Upper lobe of right lung (tissue), 1 donor: ENCODE measurements at places on chromosomes 5 and 9. TPM values are rescaled to one million over a fixed set of nuclear protein-coding genes. Genes with fewer than 3 reads are reported as not detected.

CAMK2A gene
- 1.5 TPM for total RNA-seq

TSSK1B gene
- total RNA-seq: not detected

GFI1B gene
- total RNA-seq: 0.52 TPM

NEUROG1 gene
- not detected for total RNA-seq

MIGA2 gene
- total RNA-seq: 20.7 TPM

TMEM203 gene
- total RNA-seq: 28.7 TPM

FOXD4 gene
- 0.75 TPM for total RNA-seq

COL15A1 gene
- 8.0 TPM for total RNA-seq

GRCh38 chr5:127867022-127867783, 164.0 kb downstream of the CCDC192 start:
- H3K27ac ChIP-seq: no peak overlapping the region
- no peaks in the 10 kb centered on the region for H3K36me3 ChIP-seq
- no peak for DNase-seq
- H3K4me3 ChIP-seq: no peak overlapping the region
- H3K4me1 ChIP-seq: peaks cover 12% of the 10 kb centered on the region
- no peaks in the 10 kb centered on the region for H3K27me3 ChIP-seq

DNA sequence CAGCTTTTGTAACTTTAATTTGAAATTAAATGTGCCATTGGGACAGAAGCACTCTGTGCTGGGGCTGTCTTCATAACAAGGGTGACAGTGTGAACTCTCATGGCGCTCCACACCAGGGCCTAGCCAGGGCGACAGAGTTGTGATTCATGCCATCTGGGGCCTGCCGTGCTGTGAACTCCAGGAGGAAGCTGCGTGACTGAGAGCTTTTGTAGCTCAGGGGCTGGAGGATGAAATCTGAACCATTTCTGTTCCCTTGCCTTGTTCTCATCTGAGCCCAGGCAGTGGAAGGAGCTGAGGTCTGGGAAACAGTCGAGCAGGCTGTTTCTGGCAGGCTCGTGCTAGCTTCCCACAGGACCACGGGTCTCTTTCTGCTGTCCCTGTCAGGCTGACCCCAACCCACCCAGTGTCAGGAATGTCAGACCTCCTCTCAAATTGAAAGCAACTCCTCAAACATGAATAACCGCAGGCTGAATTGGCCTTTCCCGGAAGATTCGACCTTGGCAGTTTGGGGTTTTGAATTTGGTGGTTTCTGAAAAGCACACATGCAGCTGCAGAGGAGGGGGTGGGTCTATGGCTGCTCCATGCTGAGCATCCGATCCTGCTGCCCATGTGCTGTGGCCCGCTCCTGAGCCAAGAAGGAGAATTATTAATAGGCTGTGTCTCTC, 69.2 kb upstream of the RPS23 start:
- no peak for DNase-seq
- peak overlapping the region; percentile 26 for H3K27ac ChIP-seq
- H3K27me3 ChIP-seq: no peaks in the 10 kb centered on the region
- peaks cover 12% of the 10 kb centered on the region for H3K4me1 ChIP-seq

DNA sequence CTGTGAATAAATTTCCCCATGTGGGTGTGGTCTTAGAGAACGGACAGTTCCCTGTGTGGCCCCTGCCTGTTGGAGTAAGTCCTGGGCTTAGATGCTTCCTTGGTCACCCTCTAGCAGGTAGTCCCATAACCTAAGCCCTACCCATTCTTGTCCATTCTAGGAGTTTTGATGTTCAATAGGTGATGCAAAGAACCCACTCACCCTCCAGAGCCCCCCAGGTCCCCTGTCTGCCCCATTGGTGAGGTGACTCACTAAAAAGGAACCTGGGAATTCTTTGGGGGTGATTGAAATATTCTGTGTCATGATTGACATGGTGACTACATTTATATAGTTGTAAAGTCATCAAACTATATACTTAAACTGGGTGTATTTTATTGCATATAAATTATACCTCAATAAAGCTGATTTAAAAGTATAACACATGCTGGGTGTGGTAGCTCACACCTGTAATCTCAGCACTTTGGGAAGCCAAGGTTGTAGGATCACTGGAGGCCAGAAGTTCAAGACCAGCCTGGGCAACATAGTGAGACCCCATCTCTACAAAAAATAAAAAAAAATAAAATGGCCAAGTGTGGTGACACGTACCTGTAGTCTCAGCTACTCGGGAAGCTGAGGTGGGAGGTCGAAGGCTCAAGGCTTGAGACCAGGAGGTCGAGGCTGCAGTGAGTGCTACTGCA, 20.8 kb upstream of the GTF3C5 start:
- no peak overlapping the region for H3K27ac ChIP-seq
- H3K36me3 ChIP-seq: no peaks in the 10 kb centered on the region
- H3K4me3 ChIP-seq: no peak overlapping the region
- H3K4me1 ChIP-seq: no peaks in the 10 kb centered on the region
- no peak for DNase-seq

GRCh38 chr5:138952962-138953361, 77.8 kb upstream of the LRRTM2 start:
- DNase-seq: peak; percentile 66
- no peak overlapping the region for H3K4me3 ChIP-seq
- peaks cover 47% of the 10 kb centered on the region for H3K4me1 ChIP-seq
- H3K36me3 ChIP-seq: no peaks in the 10 kb centered on the region
- H3K27me3 ChIP-seq: no peaks in the 10 kb centered on the region

- H3K36me3 ChIP-seq: no peaks in the 10 kb centered on the region
- peaks cover 7% of the 10 kb centered on the region for H3K4me1 ChIP-seq
- DNase-seq: no peak
- H3K27ac ChIP-seq: no peak overlapping the region
- H3K27me3 ChIP-seq: no peaks in the 10 kb centered on the region
Measured at GRCh38 chr5:126852841-126853271, 75.9 kb downstream of the LMNB1 start.

DNA sequence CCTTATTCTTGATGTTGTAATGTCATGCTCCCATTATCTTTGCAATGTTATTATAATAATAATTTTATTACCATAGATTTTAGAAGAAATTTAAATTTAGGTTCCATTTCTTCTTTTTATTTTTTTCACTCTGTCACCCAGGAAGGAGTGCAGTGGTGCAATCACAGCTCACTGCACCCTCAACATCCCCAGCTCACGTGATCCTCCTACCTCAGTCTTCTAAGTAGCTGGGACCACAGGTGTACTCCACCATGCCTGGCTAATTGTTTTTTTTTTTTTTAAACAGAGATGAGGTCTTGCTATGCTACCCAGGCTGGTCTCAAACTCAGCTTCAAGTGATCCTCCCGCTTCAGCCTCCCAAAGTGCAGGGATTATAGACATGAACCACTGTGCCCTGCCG, 11.9 kb downstream of the ZFR start:
- no peaks in the 10 kb centered on the region for H3K27me3 ChIP-seq
- H3K27ac ChIP-seq: no peak overlapping the region
- H3K4me1 ChIP-seq: peaks cover 9% of the 10 kb centered on the region
- DNase-seq: no peak
- no peak overlapping the region for H3K4me3 ChIP-seq

DNA sequence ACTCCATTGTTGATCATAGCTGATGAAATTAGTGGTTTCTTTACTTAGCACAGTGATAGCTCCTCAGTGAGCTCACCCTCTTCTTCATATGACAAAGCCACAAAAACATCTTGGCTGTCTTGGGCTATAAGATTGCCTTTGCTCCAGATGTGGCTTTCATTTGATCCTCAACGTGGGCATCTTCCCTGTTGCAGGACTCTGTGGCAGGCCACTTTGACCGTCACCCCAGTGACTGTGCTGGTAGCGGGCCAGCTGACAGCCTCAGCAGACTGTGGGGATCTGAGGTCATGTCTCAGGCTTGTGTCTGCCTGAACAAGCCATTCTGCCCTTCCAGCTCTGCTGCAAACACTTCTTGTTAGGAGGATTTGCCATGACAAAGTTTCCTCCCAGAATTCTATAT, 422.2 kb downstream of the NR2F1-AS1 start:
- peaks cover 22% of the 10 kb centered on the region for H3K4me1 ChIP-seq
- no peaks in the 10 kb centered on the region for H3K27me3 ChIP-seq

DNA sequence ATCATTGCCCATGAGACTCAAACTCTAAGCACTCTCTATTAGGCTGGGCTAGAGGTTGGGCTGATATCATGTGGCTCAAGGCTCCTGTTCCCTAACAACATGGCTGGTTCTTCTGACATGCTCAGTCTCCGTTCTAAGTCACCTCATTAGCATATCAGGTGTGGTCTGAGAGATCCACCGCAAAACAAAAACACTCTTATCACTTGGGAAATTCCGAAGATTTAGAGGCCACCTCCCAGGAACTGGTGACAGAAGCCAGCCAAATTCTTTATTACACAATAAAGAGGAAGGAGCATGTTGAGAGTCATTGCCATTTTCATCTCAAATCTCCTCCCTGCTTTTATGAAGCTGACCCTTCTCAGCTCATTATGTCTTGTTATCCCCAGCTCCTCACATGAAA, 107.6 kb downstream of the MSX2 start:
- no peak for DNase-seq
- H3K4me1 ChIP-seq: no peaks in the 10 kb centered on the region
- H3K27me3 ChIP-seq: no peaks in the 10 kb centered on the region
- no peaks in the 10 kb centered on the region for H3K36me3 ChIP-seq

DNA sequence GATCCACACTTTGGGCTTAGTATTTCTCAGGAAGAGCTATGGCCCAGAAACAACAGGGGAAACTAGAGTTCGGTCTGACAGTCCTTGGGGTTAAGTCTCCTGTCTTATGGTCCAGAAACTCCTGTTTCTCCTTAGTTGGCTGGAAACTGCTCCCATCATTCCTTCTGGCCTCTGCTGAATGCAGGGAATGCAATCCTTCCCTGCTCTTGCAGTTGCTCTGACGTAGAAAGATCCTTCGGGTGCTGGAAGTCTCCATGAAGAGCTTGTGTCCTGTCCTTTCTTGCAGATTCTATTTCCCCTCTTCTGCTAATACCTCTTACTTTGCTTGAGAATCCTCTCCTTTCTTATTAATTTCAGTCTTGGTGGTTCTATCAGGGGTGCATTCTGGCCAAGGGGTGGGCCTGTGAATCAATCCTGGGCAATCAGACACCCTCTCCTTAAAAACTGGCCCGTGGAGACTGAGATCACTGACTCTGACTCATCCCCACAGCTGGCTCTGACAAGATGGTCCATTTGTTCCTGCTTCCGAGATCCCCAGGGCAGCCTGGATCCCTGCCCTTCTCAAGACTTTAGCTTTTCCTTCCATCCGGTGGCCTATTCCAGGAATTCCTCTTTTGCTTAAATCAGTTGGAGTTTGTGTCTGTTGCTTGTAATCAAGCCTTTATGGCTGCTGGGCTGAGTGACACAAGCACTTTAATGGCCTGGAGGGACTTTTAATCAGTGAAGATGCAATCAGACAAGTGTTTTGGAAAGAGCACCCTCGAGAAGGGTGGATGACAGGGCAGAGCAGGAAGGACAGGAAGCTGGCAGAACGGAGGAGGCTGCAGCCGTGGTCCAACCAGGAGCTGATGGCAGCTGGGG, 23.7 kb downstream of the PTGS1 start:
- no peak for DNase-seq
- H3K4me3 ChIP-seq: no peak overlapping the region
- no peak overlapping the region for H3K27ac ChIP-seq
- no peaks in the 10 kb centered on the region for H3K36me3 ChIP-seq

DNA sequence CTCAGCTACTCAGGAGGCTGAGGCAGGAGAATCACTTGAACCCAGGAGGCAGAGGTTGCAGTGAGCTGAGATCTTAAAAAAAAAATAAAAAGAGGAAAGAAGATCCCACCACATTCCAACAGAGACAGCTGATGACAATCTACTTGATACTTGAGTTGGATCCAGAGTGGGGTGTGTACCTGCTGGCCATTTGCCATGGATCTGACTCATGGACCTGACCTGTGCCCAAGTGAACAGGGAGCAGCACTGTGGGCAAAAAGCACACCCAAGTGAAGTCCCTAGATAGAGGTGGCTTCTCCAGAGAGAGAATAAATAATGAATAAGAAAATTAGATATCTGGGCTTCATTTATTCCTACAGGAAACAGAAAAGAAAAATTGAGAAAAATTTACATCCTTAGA, 81.2 kb upstream of the MIER3 start:
- H3K27ac ChIP-seq: no peak overlapping the region
- H3K27me3 ChIP-seq: no peaks in the 10 kb centered on the region
- H3K4me1 ChIP-seq: no peaks in the 10 kb centered on the region
- H3K36me3 ChIP-seq: no peaks in the 10 kb centered on the region
- no peak for DNase-seq

DNA sequence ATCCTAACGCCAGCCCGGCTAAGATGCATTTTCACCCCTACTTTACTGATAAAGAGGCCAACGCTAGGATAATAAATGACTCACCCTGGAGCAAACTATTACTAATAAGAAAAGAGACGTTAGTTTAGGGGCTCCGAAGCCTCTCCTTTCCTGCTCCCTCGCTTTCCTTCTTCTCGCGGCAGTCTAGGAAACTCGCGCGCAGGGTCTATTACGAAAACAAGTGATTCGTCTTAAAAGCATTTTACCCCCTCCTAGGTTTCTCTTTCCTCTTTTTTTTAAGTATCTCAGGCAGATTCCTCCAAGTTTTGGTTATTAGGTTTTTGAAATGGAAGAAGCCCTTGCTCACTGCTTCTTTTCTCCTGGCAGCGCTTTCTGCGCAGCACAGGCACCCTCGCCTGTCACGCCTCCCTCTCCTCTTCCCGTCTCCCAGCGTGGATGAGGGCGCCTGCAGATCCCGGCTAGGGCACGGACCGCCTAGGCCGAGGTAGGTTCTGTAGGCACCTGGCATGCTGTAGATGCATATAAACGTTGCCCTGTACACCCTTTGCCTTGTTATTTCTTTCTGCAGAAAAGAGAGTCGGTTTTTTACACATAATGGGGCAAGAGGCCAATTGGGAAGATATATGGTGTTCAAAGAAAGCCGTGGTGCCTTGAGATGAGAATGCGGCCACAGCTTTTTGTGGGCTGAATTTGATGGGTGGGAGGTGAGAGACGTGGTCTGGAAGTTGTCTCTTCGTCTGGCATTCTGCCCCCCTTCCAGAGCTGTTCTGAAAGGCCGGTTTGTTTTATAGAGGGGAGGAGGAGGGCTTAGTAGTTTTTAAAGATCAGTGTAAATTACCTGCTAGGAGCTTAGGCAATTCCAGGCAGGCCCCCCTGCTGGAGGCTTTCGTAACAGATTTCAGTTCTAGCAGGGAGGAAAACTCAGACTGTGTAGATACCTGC, 983 bp downstream of the GCNT1 start:
- H3K4me3 ChIP-seq: peak overlapping the region; percentile 82
- no peaks in the 10 kb centered on the region for H3K27me3 ChIP-seq
- H3K4me1 ChIP-seq: peaks cover 17% of the 10 kb centered on the region
- H3K27ac ChIP-seq: peak overlapping the region; percentile 34

DNA sequence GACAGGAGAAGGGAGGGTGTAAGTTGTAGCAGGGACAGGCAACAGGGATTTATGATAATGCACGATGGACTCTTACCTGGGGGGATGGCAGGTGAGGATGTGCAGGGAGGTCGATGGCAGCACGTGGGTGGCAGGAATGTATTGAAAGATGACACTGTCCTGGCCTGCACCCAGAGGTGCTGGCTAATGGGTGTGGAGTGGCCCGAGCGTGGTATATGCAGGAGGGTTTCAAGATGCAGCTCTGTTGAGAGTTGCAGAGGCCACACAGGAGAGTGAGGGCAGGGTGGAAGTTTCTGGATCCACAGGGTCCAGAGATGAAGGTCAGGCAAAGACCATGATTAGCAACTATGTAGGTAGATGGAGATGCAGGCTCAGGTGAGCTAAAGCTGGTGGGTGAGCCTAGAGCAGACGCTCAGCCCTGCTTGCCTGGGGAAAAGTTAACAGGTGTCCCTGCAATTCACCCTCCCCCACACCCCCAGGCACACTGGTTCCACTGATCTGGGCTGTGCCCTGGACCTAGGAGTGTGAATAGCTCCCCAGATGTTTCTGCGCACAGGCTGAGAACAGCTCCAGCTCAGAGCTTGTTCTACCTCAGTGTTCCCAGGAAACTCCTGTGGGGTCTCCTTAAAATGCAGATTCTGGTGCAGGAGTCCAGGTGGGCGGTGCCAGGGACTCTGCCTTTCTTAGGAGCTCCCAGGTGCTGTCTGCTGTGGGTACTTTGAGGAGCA, 21.5 kb upstream of the S1PR3 start:
- H3K27ac ChIP-seq: no peak overlapping the region
- H3K4me1 ChIP-seq: no peaks in the 10 kb centered on the region
- no peak overlapping the region for H3K4me3 ChIP-seq
- no peaks in the 10 kb centered on the region for H3K27me3 ChIP-seq
- no peaks in the 10 kb centered on the region for H3K36me3 ChIP-seq
